ENCODE measurements at places on chromosomes 1 and 21. TPM values are rescaled to one million over a fixed set of nuclear protein-coding genes. Genes with fewer than 3 reads are reported as not detected.

DNA sequence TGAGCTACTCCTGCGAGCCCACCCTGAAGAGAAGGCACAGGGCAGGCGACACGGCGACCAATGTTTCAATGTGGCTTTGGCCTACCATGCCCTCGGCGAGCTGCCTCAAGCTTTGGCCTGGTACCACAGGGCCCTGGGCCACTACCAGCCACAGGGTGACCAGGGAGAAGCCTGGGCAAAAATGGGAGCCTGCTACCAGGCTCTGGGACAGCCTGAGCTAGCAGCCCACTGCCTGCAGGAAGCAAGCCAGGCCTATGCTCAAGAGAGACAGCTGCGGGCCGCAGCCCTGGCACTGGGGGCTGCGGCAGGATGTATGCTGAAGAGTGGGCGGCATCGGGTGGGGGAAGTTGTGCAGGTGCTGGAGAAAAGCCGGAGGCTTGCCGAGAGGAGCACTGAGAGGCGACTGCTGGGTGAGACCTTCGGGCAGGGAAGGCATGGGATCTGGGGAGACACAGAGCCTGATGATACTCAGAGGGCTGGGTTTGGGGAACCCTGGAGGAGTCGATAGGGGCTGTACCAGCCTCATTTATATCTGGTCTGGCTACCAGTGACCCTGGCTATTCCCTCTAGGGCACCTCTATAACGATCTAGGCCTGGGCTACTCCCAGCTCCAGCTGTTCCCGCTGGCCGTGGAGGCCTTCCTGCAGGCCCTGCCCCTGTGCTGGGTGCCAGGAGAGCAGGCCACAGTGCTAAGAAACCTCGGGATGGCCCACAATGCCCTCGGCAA lies 2.3 kb downstream of the TTC24 start:
- no peak for DNase-seq

The CSF3R gene
- total RNA-seq = 10.0 TPM

DNA sequence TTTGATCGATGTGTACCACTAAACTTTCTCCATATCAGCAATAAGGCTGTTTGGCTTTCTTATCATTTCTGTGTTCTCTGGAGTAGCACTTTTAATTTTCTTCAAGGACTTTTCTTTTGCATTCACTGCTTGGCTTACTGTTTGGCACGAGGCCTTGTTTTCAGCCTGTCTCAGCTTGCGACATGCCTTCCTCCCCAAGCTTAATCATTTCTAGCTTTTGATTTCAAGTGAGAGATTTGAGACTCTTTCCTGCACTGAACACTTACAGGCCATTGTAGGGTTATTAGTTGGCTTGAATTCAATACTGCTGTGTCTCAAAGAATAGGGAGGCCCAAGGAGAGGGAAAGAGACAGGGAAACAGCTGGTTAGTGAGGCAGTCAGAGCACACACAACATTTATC lies 120.6 kb upstream of the KCND3 start:
- DNase-seq = peak; percentile 23

DNA sequence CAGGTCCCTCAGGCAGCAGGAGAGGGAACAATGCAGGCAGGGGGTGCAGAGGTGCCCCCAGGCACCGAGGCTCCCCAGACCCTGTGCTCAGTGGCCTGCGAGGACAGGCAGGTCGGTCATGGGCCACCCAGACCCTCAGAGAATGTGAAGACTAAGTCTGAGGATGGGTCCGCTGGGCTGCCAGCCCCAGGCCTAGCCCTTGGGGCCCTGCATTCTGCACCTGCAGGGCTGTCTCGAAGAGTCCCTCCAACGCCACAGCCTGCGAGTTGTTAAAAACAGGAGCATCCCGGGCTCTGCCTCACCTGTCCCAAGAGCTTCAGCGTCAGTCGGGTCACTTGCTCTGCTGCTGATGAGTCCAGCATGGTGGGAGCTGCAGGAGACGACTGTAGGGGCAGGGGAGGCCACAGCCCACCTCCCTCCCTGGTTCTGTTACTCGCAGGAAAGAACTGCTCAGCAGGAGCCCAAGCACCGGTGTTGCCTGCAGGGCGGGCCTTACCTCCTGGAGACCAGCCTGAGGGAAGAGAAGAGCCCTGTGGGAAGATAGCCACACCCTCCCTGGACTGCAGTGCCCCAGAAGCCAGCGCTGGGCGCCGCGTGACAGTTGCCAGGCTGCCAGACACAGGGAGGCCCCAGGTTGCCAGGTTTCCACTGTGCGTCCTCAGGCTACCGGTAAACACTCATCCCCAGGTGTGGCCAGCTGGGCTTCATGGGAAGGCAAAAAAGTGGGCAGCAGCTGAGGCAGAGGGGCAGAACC lies 5.8 kb downstream of the C21orf58 start:
- peak; percentile 48 for DNase-seq

The LDLRAD1 gene
- not detected for total RNA-seq

DNA sequence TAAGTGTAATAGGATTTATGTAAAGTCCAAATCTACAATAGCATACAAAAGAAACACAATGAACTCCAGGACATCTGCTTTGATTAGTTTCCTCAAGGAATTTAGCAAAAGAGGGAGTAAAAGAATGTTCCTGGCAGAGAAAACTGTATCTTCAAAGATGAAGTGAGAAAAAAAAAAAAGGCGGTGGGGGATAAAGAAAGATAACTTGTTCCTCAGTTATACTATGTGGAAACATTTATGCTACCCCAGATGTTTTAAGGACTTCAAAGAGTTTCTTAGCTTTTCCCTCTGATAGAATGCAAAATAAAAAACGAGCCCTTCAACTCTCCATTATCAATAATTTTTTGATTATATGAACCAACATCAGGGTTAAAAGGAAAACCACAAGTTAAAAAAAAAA lies 908.9 kb upstream of the ADGRL2 start:
- DNase-seq = no peak

DNA sequence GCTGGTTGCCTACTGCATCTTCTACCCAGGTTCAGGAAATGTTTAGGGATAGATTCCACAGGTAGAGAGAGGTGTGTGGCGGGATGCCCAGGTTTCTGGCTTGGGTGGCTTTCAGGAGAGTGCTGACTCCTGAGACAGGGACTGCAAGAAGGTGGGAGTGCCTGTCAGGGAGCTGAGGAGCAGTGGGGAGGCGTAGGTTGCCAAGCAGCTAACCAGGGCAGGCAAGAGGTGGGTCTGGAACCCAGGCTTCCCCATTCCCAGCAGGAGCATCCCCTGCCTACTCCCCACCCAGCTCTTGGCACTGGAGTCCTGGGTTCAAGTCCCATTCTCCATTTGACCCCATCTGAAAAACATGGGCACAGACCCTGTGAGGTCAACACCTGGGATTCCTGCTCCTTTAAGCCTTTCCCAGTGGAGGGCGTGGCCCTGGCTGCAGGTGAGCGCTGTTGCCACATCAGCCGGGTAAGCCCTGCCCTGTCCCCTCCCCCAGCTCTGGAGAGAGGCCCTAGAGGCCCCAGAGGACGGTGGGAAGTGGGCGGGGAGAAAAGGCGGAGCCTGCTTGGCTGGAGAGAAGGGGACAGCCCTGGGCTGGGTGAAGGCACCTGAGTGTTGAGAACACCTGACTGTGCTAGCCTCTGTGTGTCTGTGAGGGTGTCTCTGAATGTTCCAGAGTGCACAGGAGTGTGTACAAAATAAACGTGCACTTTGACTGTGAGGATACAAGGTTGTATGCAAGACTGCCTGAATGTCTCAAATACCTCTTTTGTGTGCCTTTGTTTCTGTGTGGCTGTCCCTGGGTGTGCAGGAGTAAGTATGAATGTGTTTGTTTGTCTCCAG lies 14.0 kb upstream of the SYNC start:
- DNase-seq = peak; percentile 69

DNA sequence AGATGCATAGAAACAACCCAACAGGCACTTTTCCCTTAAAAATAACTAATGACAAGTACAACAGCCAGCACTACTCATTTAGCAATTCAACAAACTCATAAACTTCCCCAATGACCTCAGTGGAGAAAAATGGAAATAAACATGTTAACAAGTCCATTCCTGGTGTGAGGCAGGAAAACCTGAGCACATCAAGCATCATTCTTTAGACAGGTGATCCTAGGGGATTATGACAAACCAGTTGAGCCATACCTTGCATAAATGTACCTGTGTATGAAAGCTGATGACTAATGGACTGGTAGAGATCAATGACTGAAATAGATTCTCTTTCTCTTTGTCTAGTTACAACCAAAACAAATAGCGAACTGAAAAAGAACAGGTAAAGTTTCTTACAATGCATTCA lies 7.0 kb downstream of the COL24A1 start:
- DNase-seq = no peak

DNA sequence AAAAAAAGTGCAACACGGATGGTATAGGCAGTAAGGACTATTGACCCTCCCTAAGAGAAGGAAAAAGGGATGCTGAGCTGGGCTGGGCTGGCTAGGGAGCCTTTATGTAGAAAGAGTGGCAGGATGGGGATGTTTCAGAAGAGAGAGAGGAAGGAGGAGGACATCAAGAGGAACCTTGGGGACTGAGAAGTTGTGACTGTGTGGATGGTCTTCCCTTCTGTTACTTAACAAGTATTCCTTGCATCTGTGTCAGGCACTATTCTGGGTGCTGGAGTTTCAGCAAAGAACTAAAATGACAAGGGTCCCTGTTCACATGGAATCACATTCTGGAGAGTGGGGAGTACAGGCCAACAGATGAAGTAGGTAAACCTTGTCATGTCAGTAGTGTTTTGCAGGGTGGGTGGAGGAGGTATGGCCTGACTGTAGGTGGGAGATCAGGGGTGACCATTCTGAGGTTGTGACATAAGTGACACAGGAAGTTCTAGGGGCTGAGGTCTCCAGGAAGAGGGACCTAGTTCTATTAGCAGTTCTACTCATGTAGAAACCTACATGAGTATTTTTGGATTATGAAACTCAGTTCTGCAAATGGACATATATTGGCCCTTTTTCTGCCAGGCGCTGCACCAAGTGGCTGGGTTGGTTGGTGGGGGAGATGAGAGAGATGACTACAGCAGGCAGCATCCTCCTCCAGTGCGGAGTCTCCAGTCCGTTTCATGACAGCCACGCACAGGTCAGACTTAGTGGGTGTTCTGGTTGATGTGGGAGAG lies 53.8 kb downstream of the PRDM2 start:
- DNase-seq = no peak

DNA sequence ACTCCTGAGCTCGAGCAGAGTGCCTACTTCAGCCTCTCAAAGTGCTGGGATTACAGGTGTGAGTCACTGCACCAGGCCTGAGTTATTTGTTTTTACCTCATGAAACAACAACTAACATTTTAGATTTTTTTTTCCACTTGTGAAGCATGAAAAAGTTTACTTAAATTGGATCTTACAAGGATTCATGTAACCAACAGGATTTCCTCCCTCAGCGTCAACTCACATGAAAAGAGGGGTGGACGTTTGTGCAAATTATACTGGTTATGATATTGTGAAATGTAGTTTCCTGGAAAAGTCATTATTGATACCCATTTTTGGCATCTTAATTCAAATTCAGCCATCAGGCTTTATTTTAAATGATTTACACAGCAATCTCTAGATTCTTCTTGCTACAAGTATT lies 6.5 kb downstream of the CNST start:
- no peak for DNase-seq

- no peak for DNase-seq
Observed at GRCh38 chr21:31498985-31499384, 154.9 kb upstream of the TIAM1 start.

All from left cardiac atrium (tissue), 4 donors.